Activated T-helper 1 cell treated with anti-CD3 and anti-CD28 coated beads, Interleukin-2, amount 50 U/mL, for 16 hours (primary cell): ENCODE measurements at places on chromosomes 7 and 10.

DNA sequence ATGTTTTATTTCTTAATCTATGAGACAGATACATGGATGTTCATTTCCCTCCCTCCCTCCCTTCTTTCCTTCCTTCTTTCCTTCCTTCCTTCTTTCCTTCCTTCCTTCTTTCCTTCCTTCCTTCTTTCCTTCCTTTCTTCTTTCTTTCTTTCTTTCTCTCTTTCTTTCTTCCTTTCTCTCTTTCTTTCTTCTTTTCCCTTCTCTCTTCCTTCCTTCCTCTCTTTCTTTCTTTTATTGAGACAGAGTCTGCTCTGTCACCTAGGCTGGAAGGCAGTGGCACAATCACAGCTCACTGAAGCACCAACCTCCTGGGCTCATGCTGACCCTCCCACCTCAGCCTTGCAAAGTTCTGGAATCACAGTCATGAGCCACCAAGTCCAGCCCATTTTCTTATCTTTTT is 5.5 kb upstream of the PRRT4 start:
- no peak for DNase-seq

DNA sequence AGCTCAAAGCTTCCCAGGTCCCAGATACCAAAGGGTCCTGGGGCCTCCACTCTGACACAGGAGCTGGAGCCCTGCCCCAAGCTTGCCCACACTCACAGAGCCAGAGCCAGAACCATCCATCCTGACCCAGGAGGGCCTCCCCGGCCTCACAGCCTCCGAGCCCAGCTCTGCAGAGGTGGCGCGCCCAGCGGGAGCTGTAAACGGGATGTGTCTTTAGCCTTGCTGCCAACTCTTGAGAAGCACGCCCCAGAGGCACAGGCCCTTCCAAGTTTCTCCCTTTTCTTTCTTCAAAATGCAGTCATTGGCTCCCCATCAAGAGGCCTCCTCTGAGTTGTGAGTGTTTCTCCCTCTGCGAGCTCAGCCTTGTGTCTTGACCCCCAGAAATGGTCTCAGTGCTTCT is 75.0 kb downstream of the PDGFA start:
- DNase-seq: no peak

- no peak for DNase-seq
Observed at GRCh38 chr10:78868861-78869260, 199.9 kb upstream of the ZMIZ1 start.

DNA sequence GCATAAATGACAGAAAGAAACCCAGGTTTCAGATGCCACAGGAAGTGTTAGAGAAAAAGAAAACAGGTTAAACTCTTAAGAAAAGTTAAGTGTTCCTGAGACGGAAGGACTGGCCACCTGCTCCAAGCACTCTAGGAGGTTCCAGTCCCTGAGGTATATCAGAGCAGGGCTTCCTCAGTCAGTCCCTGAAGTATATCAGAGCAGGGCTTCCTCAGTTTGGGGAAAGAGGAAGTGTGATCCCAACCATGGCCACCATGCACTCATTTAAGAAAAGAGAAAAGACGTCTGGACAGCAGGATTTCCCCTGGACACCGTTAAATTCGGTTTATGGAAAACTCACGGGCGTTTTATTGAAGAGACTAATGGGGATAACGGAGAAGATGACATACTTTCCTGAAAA is 133.4 kb upstream of the PFKP start:
- no peak for DNase-seq

DNA sequence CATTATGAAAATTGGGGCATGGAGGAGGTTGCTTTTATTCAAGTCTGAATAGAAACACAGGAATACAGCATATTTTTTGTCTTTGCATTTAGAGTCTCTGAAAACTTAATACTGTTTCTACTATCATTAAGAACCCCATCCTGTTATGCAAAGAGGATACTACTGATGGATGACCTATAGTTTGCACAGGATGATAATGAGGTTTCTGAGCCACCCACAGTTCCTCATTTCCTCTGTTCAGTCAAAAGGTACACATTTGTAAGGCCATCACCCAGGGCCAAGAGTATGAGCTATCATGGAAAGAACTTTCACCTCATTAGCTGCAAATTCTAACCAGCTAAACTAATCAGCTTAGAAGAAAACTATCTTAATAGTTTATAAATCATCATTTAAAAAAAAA is 213.0 kb upstream of the CHRM2 start:
- DNase-seq: no peak

DNA sequence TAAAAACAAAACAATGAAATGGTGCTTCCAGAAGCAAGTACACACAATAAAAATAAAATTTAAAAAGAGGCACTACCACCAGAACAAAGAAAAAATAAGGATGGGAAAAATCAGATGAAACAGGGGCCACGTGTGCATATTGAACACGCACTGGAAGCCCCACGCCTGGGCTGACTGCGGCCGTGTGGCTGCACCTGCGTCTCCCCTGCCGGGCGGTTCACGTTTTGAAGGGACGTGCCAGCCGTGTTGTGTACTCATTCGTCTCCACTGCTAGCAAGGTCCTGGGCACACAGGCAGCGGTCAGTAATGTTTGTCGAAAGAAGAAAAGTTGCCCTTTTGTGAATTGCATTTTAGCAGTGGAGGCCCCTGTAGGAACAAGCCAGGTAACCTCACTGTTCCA is 255.9 kb upstream of the RNF32 start:
- DNase-seq: no peak

GRCh38 chr7:66930341-66930740 is 9.3 kb downstream of the TMEM248 start:
- no peak for DNase-seq

DNA sequence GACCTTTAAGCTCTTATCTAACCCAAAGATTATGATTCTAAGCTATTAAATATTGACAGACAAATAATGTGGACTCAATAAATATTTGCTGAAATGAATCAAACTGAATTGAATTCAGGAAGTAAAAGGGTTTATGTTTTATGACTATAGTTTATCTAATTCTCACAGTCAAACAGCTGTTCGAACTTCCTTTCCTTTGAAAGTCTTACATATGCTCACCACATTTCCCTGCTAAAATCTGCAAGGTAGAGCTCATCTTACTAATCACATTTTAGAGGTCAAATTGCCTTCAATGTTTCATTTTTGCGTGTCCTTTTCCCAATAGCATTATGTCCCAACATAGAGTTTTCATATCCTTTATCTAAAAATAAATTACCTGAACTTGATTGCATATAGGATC is 154.9 kb upstream of the PPP1R3A start:
- DNase-seq: no peak

DNA sequence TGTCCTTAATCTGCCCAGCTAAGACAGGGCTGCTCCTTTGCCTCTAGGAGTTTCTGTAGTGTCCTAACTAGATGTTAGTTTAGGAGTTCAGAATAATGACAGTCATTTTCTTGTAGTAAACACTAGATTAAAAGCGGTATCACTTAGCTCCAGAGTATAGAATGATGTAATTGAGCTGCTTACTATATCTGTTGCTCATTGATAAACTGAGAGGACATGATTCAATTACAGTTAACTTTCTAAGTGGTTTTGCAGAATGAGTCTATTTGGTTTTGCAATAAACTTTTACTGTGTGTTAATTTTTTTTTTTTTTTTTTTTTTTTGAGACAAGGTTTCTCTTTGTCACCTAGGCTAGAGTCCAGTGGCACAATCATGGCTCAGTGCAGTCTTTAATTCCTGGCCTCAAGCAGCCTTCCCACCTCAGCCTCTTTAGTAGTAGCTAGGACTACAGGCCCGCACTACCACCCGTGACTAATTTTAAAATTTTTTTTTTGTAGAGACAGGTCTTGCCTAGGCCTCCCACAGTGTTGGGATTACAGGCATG is 1.8 kb downstream of the STMP1 start:
- DNase-seq: no peak
